ENCODE measurements at places on chromosomes 7 and 10. TPM values are rescaled to one million over a fixed set of nuclear protein-coding genes. Genes with fewer than 3 reads are reported as not detected.

DNA sequence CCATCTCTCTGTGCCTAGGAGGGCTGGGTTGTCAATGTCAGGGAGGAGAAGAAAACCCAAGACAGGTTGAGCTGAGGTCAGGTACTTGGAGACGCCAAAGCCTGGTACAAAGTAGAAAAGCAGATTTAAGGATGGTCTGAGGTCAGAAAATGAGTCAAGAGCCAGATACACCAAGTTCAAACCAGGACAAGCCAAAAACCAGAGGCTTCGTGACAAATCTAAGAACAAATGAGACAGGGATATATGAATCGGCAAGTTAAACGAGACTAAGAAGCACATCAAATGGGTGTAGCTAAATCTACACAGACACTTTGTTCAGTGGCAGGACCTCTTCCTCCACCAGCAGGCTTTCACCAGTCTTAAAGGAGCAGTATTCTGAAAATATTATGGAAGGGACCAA, 34.2 kb downstream of the C7orf33 start:
- DNase-seq = no peak

CLCN1 gene
- total RNA-seq = not detected

OR13A1 gene
- total RNA-seq = 0.31 TPM

DNA sequence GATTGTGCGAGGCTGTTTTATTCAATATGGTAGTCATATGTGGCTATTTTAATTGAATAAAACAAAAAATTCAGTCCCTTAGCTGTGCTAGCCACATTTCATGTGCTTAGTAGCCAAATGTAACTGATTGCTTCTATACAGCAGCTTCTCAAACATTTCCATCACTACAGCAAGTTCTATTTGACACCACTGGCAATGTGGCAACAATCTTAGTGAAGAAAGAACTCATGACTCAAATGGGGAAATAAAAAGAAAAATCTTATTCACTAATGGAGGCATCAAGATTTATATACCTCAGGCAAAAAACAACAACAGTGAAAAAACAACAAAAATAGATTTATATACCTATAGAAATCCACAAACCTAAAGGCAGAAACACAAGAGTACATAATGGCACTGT, 17.9 kb downstream of the SEM1 start:
- no peak for DNase-seq

HMX2 gene
- not detected for total RNA-seq

Measured in endodermal cell (in vitro differentiated cells).